ENCODE measurements at places on chromosomes 7 and 10.

DNA sequence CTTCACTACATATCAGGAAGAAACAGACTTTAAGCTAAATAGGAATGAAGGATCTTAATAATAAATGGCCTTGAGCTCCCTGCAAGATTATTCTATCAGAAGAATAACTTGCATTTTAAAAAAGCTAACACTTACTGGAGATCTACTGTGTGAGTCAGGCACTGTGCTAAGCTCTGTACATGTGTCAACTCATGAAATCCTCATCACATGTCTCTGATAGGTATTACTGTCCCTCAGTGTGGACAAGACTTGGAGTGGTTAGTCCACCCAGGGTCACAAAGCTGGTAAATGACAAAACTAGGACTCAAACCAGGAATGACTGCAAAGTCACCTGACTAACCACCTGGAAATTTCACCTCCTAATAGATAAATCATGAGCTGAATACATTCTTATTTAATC lies 57.1 kb upstream of the KCTD7 start:
- no peak for DNase-seq

GRCh38 chr7:81330108-81330507 lies 411.3 kb upstream of the SEMA3C start:
- no peak for DNase-seq

DNA sequence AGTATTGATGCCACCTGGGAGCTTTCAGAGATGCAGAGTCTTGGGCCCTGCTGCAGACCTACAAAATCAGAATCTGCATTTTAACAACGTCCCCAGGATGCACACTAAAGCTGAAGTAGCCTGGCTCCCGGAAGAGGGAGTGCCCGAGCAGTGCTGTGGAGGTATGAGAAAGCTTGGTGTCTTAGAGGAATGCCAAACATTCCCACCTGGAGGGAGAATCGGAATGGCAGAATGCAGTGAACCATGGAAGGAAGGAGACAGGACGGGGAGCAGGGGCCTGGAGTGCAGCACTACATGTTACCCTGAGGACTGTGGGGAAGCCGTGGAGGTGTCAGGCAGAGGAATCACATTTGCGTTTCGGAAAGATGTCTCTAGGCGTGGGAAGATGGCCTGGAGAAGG lies 90.9 kb downstream of the AOAH start:
- DNase-seq: no peak

DNA sequence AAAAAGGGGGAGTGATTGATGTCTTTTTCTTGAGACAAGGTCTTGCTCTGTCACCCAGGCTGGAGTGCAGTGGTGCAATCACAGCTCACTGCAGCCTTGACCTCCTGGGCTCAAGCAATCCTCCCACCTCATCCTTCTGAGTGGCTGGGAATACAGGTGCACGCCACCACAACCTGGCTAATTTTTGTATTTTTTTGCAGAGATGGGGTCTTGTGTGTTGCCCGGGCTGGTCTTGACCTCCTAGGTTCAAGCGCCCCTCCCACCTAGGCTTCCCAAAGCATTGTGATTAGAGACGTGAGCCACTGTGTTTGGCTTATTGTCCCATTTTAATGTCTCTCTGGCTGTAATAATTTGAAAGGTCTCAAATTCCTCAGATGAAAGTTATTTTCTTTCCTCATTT lies 21.8 kb downstream of the UPP1 start:
- no peak for DNase-seq

- DNase-seq: no peak
These were observed 59.0 kb upstream of the EN2 start for GRCh38 chr7:155398944-155399343.

DNA sequence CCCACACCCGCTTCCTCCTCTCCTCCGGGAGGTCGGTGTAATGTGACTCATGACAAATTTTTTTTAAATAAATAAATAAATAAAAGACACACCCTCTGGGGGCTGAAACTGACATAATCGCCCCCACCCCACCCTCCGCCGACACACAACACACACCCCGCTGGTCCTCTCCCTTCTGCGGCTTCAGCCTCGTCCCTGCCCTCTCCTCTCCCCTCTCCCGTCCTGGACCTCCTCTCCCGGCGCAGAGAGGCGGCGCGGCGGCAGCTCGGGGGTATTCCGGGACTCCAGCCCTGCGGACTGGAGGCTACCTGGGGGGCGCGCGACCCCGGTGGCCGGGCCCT lies 686 bp downstream of the ABI1 start:
- peak; percentile 57 for DNase-seq

GRCh38 chr7:25259487-25260243 lies 31.4 kb upstream of the NPVF start:
- DNase-seq: no peak

DNA sequence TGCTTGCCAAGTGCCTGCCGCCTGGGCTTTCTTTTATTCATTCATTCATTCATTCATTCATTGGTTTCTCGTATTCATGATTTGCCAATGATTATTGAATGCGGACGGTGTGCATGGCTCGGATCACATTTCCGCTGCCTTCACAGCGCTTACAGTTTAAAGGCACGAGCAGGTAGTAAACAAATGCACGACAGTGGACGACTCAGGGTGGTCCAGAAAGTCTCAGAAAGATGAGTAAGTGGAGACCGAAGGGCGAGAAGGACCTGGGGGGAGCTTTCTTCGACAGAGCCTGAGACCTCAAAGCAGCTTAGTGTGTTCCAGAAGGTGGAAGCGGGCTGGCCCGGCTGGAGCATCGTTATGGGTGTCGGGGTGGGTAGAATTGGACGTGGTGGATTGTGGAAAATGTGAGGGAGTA lies 506 bp downstream of the MCM10 start:
- DNase-seq: no peak

DNA sequence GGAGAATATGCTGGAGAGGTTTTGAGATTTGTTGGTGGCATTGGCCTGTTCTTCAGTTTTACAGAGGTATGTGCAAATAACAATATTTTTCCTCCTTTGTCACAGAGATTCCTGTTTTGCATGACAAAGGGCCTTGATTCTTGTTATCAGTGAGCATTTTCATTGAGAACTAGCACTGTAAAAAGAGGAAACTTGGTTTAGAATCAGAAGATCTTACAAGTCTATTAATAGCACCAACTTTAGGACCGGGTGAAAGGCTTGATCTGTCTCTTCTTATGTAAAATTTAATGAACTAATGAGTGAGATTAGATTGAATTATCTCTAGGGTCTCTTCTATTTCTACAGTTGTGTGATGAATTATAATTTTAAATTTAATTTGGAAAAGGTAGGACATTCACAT lies 25.5 kb downstream of the TSPAN13 start:
- no peak for DNase-seq

- DNase-seq: no peak
These were observed 8.5 kb upstream of the NFE2L3 start for GRCh38 chr7:26143298-26144048.

- DNase-seq: no peak
These were observed 5.9 kb downstream of the SLIT1 start for GRCh38 chr10:97179731-97180362.

DNA sequence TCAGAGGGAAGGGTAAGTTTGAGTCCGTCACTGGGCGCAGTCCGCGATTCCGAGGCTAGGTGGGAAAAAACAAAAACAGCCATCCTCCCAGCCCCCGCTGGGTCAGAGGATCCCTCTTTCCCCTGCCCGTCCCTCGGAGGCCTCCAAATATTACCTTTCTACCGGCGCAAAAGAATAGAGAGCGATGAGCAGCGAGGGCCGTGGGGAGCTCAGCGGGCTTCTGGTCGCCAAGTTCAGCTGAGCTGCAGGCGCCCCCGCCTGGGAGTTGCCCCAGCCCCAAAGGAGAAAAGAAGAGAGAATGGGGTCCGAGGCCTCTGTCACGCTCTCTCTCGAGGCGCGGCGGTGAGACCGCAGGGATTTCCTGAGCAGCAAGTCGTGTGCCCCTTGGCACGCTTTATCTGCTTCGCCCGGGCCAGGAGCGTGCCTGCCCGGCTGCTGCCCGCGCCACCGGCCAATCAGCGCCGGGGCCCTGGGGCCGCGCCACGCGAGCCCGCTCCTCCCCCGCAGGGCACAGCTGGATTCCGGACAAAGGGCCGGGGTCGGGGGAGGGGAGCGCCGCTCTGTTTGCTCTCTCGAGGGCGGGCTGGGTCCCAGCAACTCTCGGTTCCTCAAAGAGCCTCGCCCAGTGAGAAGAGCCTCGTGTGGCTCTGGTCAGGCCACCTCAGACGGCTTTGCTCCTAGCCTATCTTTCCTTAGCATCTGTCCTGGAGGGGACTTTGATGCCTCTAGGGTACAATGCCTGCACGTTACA lies at the start of gene NEUROG3:
Gene NEUROG3 (minus strand): TSS at position 367 of the 751 bp plus-strand sequence. CDS start 379 bp downstream, outside the sequence.
- no peak for DNase-seq

DNA sequence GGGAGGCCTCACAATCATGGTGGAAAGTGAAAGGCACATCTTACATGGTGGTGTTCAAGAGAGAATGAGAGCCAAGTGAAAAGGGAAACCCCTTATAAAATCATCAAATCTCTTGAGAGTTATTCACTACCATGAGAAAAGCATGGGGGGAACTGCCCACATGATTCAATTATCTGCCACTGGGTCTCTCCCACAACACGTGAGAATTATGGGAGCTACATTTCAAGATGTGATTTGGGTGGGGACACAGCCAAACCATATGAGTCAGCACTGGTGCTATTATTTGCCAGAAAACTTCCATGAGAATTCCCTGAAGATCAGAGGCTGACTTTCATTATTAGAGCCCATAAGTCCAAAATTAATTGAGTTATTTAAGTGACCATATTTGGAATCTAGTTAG lies 1001.2 kb upstream of the POT1 start:
- no peak for DNase-seq

Measured in T1000 (cell line).